Breast epithelium (tissue), 4 donors: ENCODE measurements at places on chromosomes 6 and 20.

GRCh38 chr20:36315545-36316351, 9.6 kb downstream of the DLGAP4 start:
- no peaks in the 10 kb centered on the region for H3K4me1 ChIP-seq
- no peak overlapping the region for H3K27ac ChIP-seq
- H3K36me3 ChIP-seq, result no peaks in the 10 kb centered on the region
- H3K27me3 ChIP-seq, result no peaks in the 10 kb centered on the region

DNA sequence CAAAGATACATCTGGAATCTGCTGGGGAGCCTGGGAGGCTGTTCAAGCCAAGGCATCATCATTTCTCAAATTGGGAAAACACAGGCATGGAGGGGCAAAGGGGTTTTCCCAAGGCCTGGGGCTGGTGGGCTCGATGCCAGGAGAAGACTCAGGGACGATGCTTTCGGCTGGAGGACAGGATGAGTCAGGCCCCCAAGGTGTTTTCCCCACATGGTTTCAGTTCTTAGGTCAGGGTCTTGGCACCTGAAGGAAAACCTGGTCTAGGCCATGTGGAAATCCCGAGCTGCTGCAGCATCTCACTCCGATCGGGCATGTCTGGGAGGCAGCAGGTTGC, 348.1 kb downstream of the CDC5L start:
- no peaks in the 10 kb centered on the region for H3K36me3 ChIP-seq
- no peak for DNase-seq
- H3K27me3 ChIP-seq, result no peaks in the 10 kb centered on the region
- H3K4me1 ChIP-seq, result no peaks in the 10 kb centered on the region

- H3K27ac ChIP-seq, result peak overlapping the region; percentile 96
- DNase-seq, result no peak
- H3K4me1 ChIP-seq, result peaks cover 20% of the 10 kb centered on the region
- H3K27me3 ChIP-seq, result no peaks in the 10 kb centered on the region
- H3K36me3 ChIP-seq, result no peaks in the 10 kb centered on the region
Measured at GRCh38 chr20:50304923-50305635, 114.4 kb downstream of the CEBPB start.

GRCh38 chr6:68476611-68477010, 158.5 kb upstream of the ADGRB3 start:
- no peak overlapping the region for H3K4me3 ChIP-seq
- no peaks in the 10 kb centered on the region for H3K4me1 ChIP-seq

- no peaks in the 10 kb centered on the region for H3K36me3 ChIP-seq
- H3K4me3 ChIP-seq, result no peak overlapping the region
- H3K27me3 ChIP-seq, result no peaks in the 10 kb centered on the region
- H3K27ac ChIP-seq, result no peak overlapping the region
Measured at GRCh38 chr6:78631976-78632375, 235.4 kb upstream of the IRAK1BP1 start.

DNA sequence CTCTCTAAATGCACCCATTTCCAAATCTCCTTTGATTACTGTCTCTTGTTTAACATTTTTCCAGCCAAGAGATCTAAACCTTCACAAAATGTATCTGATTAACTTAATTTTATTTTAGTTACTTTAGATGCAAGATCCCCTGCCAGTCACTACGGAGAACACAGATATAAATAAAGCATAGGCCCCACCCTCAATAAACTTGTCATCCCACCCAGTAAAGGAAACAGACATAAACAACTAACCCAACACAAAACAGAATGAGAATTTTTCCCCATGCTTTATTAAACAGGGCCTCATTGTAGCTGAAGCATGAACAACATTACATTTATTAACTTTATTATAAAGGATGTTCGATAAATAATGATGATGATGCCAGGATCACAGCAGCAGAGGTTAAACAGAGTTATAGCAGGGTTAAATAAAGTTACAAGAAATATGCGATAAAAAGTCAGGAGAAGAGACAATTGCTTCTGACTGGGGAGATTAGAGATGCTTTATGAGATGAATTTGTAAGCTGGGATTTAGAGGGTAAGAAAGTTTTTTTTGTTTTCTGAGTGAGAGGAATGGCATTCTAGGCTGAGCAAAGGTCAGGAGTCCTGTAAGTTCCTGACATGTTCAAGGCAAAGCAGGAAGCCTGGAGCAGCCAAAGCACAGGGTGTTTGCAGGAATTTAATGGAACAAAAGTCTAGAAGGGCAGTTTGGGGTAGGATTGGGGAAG, 41.1 kb downstream of the TFAP2A start:
- H3K4me1 ChIP-seq, result no peaks in the 10 kb centered on the region
- no peaks in the 10 kb centered on the region for H3K27me3 ChIP-seq
- no peak for DNase-seq
- H3K27ac ChIP-seq, result no peak overlapping the region
- no peak overlapping the region for H3K4me3 ChIP-seq

DNA sequence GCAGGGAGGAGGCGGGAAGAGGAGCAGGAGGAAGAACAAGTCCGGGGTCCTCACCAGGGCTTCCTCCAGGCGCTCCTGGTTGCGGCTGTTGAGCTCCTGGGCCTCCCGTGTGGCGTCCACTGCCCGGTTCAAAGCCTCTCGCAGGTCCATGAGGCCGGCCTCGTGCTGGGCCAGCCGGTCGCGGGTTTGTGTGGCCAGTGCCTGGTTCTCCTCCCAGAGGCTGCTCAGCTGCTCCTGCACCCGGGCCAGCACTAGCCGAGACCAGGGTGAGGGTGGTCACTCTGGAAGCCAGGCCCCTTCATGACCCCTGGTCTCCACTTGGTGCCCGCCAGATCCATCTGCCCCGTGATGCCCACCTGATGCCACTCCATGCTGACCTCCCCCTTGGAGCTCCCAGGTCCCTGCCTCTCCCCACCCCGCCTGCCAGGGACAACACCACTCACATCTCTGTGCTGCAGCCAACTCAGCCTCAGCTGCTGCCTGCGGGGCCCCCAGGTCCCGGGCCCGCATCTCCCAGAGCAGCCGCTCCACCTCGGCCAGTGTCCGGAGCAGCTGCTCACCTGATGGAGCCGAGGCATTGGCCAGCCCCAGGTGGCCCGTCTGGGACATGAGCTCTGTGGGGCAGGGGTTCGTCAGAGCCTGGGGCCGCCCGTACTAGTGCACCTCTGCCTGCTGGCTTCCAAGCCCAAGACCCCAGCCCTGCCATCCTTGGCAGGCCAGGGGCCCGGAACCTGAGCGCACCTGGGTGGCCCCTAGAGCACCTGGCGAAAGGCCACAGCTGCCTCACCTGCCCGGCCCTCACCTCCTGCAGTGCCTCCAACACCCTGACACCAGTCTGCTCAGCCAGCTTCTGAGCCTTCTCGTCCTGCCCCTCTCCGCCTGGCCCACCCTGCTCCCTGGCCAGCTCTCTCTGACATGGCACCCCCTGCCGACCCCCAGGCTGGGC, 15.9 kb downstream of the ADRM1 start:
- no peak overlapping the region for H3K27ac ChIP-seq
- DNase-seq, result no peak
- H3K4me1 ChIP-seq, result no peaks in the 10 kb centered on the region
- no peaks in the 10 kb centered on the region for H3K36me3 ChIP-seq

GRCh38 chr6:148892247-148892646, 145.4 kb downstream of the UST start:
- DNase-seq, result no peak
- H3K4me1 ChIP-seq, result peaks cover 8% of the 10 kb centered on the region
- H3K27ac ChIP-seq, result no peak overlapping the region
- H3K27me3 ChIP-seq, result no peaks in the 10 kb centered on the region
- H3K36me3 ChIP-seq, result no peaks in the 10 kb centered on the region
- no peak overlapping the region for H3K4me3 ChIP-seq

DNA sequence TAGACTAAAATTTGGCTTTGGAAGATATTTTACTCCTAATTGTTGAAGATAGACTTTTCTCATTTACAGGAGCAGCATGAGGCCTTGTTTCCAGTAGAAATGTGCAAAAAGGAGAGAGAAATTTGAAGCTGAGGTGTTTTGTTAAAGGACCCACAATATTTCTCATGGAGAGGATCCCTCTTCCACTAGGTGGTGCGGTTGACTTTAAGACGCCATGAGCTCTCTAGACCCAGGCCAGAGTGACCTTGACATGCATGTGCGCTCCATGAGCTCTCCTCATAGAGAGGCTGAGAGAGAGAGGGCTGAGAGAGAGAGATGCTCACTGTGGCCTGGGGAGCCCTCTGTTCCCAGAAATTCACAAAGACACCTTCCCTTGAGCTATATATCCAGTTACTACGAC, 861.2 kb upstream of the EYS start:
- H3K4me1 ChIP-seq, result no peaks in the 10 kb centered on the region
- DNase-seq, result no peak
- no peaks in the 10 kb centered on the region for H3K27me3 ChIP-seq

DNA sequence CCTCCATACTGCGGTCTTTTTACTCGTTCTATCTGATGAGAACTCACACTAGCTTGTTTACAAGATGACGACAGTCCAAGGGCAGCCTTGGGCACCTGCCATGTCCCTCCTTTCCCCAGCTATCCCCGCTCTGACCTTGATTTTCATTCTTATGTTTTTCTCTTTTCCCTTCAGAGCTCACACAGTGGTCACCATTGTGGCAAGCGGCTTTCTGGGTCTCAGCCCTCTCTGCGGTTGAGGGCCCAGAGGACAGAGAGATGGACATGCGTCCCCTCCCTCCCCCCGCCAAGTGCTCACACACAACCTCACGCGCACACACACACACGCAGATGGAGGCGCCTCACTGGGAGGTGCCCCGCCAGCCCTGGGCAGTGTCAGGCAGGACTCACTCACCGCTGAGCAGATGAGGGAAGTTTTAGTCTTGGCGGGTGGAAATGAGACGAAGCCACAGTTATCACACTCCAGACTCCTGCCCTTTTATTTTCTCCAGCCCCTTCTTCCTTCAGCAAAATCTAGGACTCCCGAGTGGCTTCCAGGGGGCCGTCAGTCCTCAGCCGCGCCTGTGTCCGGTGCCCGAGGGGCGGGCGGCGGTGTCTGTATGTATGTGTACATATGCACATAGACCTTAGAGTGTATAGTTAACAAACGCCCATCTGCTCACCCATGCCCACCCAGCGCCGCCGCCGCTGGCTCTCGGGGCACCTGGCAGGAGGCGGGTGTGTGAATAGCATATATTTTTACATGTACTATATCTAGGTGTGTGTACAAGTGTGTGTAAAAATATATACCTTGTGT, 13.8 kb upstream of the MYL9 start:
- no peak for DNase-seq
- H3K27me3 ChIP-seq, result no peaks in the 10 kb centered on the region
- peaks cover 6% of the 10 kb centered on the region for H3K36me3 ChIP-seq
- no peaks in the 10 kb centered on the region for H3K4me1 ChIP-seq
- H3K27ac ChIP-seq, result no peak overlapping the region

DNA sequence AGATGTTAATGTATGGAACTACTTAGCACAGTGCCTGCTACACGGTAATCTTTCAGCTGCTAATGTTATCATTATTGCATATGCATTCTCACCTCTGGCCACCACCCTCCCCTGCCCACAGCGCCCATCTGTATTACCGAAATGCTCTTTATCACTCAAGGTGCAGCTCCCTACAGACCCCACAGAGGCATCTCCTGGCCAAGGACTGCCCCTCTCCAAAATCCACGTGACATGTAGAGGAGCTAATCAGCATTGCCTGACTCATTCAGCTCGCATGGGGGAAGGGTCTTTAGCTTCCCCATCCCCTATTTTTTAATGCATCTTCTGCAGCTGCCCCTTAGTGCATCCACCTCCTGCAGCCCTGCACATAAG, 41.8 kb downstream of the SLC22A23 start:
- no peak overlapping the region for H3K27ac ChIP-seq
- no peaks in the 10 kb centered on the region for H3K36me3 ChIP-seq
- H3K27me3 ChIP-seq, result no peaks in the 10 kb centered on the region
- no peak for DNase-seq
- H3K4me1 ChIP-seq, result no peaks in the 10 kb centered on the region

- H3K27me3 ChIP-seq, result no peaks in the 10 kb centered on the region
- peak overlapping the region; percentile 7 for H3K27ac ChIP-seq
- no peak overlapping the region for H3K4me3 ChIP-seq
- no peaks in the 10 kb centered on the region for H3K4me1 ChIP-seq
Measured at GRCh38 chr6:84623956-84624680, 140.3 kb downstream of the TBX18 start.

DNA sequence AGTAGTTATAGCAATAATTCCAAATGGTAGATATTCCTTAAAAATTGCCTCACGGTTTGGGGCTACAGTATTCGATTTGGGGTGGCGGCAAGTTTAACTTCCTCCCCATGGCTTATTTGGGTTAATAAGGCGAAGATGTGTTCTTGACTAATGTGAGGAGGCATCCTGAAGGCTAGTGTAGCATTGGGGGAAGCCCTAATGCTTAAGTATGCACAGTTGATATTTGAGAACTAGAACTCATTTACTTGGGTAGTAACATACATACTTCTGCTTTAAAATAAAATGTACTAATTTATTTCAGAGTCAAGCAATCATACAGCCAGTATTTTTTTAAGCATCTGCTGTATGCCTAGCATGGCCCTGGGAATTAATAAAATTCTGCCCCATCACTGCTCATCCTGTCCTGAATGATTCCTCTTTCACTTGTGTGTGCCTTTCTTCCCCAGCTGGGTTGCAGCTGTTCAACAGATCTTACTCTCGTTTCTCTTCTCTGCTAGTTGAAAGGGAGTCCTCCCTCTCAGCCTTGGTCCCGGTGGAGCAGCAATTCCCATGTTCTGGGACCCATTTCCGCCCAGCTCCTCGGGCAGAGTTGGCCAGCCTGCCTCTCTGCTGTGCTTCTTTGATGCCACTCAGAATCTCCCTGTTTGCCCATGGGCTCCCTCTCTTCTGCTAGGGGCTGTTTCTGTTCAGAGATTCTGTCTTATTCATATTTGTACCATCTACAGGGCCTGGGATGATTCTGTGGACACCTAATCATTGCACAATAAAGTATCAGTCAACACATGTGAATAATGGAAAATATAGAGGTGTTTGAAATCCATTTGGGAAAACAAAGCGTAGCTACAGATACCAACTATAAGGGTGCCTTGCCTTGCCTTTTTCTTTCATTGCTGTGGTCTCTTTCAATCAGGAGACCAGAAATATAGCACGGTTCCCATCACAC, 104.8 kb downstream of the ARID1B start:
- no peak overlapping the region for H3K4me3 ChIP-seq
- DNase-seq, result no peak
- H3K27me3 ChIP-seq, result no peaks in the 10 kb centered on the region
- no peaks in the 10 kb centered on the region for H3K36me3 ChIP-seq

- no peaks in the 10 kb centered on the region for H3K4me1 ChIP-seq
- no peak for DNase-seq
- H3K27me3 ChIP-seq, result no peaks in the 10 kb centered on the region
Measured at GRCh38 chr6:37081042-37081607, 75.7 kb downstream of the FGD2 start.

GRCh38 chr6:1029141-1029540, 282.8 kb upstream of the FOXQ1 start:
- no peaks in the 10 kb centered on the region for H3K36me3 ChIP-seq
- no peaks in the 10 kb centered on the region for H3K4me1 ChIP-seq
- H3K27ac ChIP-seq, result no peak overlapping the region
- DNase-seq, result no peak

- H3K4me1 ChIP-seq, result no peaks in the 10 kb centered on the region
- H3K27me3 ChIP-seq, result peaks cover 8% of the 10 kb centered on the region
- no peak overlapping the region for H3K27ac ChIP-seq
Measured at GRCh38 chr6:170231293-170232185, 59.3 kb downstream of the DLL1 start.
